ENCODE measurements at places on chromosomes 12 and 14.

- DNase-seq, result no peak
These were observed 2.0 kb downstream of the DDIT3 start for GRCh38 chr12:57518176-57518919.

DNA sequence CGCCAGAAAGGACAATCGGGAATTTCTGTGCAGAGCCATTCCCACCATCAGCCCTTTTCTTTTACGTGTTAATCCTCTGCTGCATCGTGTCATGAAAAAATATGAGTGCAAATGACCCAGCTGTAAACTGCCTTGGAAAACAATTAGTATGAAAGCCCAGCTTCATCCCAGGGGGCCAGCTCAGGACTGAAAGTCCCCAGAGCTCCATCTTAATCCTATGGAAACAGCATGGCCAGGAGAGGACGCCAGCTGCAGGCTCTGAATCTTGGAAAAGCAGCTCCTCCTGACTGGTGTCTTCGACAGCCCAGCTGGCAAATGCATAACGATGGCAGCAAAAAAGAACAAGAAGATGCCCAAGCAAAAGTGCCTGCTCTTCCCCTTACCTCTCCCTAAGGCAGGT, 191.5 kb downstream of the NTF3 start:
- no peak for DNase-seq

- DNase-seq, result no peak
These were observed 291.5 kb downstream of the FUT8 start for GRCh38 chr14:65703996-65704395.

- no peak for DNase-seq
These were observed 161.3 kb upstream of the CCND2 start for GRCh38 chr12:4112290-4112689.

- DNase-seq, result no peak
These were observed 103.6 kb downstream of the SCFD1 start for GRCh38 chr14:30725763-30726162.

GRCh38 chr12:64923536-64923935, 99.1 kb downstream of the TBC1D30 start:
- no peak for DNase-seq

GRCh38 chr14:24260780-24261157, 2.2 kb downstream of the TGM1 start:
- DNase-seq, result no peak

- DNase-seq, result no peak
These were observed 5.2 kb upstream of the TEX22 start for GRCh38 chr14:105393151-105393550.

GRCh38 chr14:25042362-25043299, 7.3 kb downstream of the STXBP6 start:
- DNase-seq, result no peak

DNA sequence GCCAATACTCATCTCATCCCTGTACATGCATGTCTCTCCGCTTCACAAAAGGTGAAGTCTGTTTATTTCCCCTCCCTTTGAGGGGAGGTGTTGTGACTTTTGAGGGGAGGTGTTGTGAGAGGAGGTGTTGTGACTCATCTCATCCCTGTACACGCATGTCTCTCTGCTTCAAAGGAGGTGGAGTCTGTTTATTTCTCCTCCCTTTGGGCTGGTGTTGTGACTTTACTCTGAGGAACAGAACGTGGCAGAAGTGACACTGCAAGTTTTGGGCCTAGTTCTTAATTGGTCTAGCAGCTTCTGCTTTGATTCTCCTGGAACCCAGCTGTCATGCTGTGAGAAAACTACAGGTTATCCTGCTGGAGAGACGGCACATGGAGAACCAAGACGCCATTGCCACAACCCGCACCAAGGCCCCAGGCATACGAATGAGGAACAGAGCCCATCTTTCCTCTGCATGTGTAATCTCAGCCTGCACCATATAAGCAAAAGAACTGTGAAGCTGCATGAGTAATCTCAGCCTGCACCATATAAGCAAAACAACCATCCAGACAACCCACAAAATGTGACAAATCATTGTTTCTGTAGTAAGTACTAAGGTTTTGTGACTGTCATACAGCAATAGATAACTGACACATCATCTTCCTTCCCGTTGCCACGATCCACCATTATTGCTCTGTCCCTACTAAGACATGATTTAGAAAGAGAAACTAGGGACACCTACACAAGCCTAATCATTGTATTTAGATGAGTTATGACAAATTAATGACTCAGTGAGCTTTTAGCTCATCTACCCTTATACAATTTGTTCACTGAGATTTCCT, 30.0 kb downstream of the GALNT4 start:
- DNase-seq, result peak; percentile 56
